ENCODE measurements at places on chromosomes 2 and 18.

- no peak for DNase-seq
Measured at GRCh38 chr18:41126541-41127235, 828.3 kb upstream of the PIK3C3 start.

- DNase-seq, result no peak
Measured at GRCh38 chr18:41265047-41265446, 690.0 kb upstream of the PIK3C3 start.

- no peak for DNase-seq
Measured at GRCh38 chr18:79615586-79615985, 64.0 kb upstream of the CTDP1 start.

DNA sequence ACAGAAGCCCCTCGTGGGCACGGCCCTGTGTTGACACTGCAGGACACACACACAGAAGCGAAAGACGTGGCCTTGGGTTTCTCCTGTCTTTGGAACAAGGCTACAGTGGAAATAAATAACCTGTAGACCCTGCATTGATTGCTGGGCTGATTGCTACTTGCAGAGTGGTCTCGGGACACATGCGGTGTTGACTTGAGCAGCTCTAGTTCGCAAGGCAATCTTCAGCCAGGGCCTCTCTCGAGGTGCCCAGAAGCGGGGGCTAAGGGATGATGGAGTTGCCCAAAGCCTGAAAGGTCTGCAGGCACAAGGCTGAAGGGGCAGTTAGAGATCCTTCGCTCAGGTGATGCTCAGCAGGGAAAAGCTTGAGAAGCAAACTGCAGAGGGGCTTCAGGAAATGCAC lies 180.3 kb downstream of the SEPTIN10 start:
- DNase-seq, result no peak

DNA sequence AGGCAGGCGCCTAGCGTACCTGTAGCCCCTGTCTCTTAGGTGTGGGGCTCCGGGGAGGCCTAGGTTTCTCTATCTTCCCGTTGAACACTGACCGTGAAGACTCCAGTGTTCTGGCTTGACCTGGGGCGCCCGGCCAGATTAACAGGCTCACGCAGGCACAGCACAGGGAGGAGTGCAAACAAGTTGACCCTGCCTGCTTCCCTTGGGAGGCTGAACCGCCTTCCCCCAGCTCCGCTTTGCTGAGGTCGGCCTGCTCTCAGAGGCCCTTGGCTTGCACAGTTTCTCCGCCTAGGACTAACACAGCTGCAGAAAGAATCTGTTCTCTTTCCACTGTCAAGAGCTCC lies 567 bp downstream of the PCYOX1 start:
- DNase-seq, result peak; percentile 20

DNA sequence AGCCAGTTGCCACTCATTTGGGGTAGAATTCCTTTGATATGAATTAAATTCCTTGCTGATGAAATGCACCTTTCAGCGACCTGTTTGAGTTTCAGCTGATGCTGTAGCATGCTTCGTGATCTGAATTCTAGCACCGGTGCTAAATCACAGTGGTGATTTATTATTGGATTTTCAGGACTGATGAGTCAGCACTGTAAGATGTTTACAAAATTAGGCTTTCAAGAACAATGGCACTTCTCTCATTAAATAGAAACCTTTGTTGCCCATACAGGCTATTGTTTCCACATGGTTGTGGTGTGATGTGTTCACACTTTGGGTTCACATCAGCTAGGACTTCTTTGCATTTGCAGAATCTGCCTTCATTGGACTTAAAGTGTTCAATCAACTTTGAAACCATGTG lies 687.7 kb downstream of the ARHGAP15 start:
- DNase-seq, result no peak

Data from NCI-H526 (cell line).